CD4-positive, alpha-beta T cell treated with Interleukin-6 at 100 ng/mL for 8 hours (primary cell): ENCODE measurements at places on chromosomes 12 and 14.

- no peak for DNase-seq
Observed at GRCh38 chr12:50894241-50894640, 51.5 kb downstream of the TMPRSS12 start.

- DNase-seq, result no peak
Observed at GRCh38 chr12:116040402-116040801, 237.1 kb downstream of the MED13L start.

- DNase-seq, result no peak
Observed at GRCh38 chr14:48805315-48805714, 780.9 kb downstream of the RPS29 start.

DNA sequence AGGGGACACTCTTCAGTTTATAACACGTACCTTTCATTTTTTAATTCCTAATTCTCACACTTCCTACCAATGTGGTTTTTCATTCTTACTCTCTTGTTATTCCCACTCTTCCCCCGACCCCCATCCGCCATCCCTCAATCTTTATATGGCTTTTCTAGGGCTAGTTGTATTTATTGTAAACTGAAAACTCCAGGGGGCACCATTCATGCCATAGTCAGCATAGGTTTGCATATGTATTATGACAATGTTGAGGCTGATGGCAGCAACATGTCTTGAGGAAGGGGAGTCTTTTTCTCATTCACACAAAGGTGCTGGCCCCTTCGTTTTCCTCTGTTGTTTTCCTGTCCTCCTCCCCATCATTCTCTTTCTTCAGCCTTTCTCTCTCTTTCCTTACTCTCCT, 27.7 kb upstream of the LTA4H start:
- DNase-seq, result peak; percentile 36

DNA sequence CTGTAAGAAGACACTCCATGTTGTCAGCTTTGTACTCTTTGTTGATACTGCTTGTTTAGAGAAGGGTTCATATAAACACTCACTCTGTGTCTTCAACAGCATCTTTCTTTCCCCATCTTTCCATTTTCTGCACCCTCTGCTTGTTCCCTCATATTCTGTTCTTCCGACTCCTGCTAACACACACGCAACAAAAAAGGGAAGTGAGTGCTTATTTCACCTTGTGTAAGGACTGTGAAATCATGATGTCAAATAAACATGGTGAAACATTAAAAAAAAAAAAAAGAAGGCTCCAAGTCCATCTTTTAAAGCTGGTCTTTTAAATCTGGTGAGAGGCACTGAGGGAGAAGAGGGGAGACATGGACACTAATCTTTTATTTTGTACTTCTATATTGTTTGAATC, 145.4 kb downstream of the RPAP3 start:
- no peak for DNase-seq

GRCh38 chr12:65603438-65604351, 220.6 kb upstream of the HMGA2 start:
- no peak for DNase-seq

DNA sequence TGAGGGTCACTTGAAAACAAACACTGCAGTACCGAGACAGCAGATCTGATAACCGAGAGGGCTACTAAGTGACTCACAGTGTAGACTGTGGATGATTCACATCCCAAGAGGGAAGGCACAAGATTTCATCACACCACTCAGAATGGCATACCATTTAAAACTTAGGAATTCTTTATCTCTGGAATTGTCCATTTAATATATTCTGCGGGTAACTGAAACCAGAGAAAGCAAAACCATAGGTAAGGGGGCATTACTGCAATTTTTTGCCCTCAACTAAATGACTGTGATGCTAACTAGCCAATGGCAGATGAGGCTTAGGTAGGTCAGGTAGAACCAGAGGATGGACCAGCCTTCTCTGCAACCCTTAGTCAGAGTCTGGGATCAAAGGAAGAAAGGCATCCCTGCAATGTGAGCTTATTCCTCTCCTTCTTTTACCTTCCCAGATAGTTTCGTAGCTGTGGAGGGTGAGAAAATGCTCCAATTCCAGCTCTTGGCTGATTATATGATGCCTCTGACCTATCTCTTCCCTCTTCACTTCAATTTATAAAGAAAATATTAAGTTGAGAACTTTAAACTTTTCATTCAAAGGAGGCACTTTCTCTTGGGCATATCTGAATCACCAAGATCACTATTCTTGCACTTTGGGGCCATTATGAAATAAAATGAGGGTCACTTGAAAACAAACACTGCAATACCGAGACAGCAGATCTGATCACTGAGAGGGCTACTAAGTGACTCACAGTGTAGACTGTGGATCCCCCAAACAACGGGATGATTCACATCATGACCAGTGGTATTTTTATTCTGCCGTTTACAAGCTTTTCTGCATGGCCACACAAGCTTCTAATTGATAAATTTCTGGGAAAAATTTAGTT, 6.8 kb downstream of the ART4 start:
- no peak for DNase-seq

DNA sequence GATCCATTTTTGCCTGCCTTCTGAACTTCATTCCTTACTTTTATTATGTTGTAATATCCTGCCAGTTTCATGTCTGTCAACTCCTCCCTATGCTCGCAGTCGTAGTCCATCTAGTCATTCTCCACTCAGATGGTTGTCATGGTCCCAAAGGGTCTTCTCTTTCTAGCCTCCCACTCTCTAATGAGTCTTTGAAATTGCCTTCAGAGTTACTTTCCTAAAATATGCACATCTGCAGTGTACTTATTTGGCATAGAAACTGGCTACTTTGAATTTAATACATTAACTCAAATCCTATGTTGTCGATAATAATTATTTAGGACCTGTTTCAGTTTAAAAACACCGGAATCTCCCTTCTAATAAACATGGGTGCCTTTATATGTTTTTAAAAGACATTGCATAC, 101.0 kb downstream of the PDE3A start:
- DNase-seq, result no peak

DNA sequence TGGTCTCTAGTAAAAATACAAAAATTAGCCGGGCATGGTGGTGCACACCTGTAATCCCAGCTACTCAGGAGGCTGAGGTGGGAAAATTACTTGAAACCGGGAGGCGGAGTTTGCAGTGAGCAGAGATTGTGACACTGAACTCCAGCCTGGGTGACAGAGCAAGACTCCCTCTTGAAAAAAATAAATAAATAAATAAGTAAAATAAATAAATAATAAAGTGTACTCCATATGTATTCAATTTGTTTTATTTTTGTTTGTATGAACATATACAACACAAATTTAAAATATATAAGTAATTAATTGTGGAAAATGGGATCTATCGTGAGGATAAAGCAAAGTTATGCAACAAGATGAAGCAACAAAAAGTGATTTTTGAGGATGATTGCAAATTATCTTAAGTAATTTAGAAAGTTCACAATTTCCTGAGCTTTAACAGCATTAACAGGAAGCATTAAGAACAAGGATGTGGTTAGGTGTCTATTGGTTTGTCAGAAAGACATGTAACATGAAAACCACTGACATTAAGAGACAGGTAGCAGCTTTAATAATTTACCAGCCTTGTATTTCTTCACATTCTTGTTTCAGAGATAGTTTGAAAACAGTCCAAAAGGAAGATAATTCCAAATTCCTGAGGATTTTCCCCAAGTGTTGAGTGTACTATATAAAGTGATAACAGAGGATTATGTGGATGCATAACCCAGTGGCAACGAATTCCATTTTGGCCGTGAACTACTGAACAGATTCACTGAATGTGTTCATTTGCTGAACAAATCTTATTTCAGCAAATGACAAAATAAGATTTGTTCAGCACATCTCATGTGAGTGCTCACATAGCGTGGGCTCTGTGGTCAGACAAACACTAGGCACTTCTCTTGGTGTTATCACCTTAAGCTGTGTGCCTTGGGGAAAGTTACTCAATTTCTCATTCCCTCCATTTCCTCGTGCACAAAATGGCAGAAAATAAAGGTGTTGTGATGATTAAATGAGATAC, 68.6 kb upstream of the RESF1 start:
- DNase-seq, result peak; percentile 66

DNA sequence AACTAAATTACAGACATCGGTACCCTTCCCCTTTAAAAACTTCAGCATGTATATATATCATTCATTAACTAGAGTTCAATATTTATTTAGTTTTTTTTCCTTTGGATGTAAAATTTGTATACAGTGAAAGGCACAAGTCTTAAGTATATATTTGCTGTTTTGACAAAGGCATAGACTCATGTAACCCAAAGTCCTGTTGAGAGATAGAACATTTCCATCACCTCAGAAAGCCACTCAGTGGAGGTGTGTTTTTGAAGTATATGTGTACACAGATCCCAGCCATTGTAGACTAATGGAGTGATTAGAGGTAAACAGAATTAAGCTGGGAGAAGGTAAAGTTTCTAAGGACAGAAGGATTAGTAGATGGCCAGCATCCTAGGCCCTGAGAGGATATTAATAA, 15.4 kb downstream of the RDH12 start:
- DNase-seq, result no peak

DNA sequence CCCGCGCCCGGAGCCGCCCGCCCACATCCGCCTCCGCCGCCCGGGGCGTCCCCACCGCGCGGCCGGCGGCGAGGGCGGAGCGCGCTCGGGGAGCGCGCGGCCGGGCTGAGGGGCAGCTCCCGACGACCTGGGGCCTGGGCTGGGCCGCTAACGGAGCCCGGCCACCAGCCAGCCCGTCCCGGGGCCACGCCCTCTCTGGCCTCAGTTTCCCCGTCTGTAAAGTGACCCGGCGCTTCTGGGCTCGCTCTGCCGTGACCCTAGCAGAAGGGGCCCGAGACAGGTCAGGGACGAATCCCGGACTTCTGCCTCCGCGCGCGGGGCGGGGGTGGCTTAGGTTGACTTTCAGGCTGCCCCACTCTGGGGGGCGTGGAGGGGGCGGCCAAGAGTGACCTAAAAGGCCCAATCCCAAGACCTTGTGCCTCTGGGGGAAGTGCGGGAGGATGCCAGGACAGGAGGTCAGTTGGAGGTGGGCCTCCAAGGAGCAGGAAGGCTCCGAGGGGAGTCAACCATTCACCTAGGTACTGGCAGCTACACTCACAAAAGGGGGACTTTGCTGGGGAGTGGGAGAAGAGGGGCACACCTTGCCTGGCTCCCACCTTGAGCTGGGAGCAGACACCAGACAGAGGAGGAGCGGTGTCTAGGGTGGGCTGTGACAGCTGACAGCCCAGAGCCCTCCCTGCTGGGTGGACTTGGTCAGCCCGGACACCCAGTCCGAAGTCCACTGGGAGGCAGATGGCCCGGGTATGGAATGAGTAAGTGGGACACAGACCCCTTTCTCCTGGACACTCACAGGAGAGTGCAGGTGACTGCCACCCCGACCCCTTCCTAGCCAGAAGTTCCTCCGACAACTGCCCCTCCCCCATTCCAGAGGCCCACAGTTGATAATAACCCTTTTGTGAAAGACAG, 486 bp upstream of the AKT1 start:
- DNase-seq, result peak; percentile 57

DNA sequence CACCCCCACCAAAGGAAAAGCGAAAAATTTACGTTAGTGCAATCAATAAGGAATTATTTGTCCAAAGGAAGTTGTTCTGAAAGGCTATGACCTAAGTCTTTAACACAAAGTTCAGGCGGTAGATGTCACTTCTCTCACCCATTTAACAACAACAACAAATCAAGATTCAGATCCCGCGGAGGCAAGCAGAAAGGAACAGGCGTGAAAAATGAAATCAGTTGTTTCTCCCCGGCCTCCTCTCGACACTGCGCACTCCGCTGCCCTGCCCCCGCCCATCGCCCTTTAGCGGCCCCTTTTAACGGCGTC, 1.4 kb downstream of the DENND5B start:
- DNase-seq, result no peak

DNA sequence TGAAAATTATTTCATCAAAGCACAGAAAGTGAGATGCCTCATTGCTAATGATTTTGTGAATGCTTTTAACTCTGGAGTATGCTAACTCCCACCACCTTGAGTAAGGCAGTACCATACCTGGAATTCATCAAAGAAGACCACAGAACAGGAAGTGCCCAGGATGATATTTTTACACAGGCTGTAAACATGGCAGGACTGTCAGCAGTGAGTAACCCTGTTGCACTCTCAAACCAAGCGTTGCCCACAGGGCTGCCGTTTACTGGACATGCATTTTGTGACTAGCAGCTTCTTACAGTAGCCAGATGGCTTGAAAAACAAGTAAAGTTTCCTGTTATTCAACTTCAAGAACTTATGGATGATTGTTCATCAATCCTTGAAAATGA, 42.4 kb downstream of the RALGAPA1 start:
- peak; percentile 8 for DNase-seq

DNA sequence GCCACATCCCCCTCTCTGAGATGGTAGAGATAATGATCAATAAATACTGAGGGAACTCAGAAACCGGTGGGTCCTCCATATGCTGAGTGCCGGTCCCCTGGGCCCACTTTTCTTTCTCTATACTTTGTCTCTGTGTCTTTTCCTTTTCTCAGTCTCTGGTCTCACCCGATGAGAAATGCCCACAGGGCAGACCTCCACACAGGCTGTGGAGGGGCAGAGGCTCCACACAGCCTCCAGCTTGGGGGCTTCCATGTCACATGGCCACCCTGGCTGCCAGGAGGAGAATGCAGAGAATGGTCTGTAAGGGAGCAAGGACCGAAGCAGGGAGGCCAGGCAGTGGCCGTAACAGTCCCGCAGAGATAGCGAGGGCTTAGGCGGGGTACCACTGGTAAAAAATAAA, 105.9 kb downstream of the NTF3 start:
- no peak for DNase-seq

GRCh38 chr12:72491426-72491825, 219.3 kb downstream of the TRHDE start:
- DNase-seq, result no peak

DNA sequence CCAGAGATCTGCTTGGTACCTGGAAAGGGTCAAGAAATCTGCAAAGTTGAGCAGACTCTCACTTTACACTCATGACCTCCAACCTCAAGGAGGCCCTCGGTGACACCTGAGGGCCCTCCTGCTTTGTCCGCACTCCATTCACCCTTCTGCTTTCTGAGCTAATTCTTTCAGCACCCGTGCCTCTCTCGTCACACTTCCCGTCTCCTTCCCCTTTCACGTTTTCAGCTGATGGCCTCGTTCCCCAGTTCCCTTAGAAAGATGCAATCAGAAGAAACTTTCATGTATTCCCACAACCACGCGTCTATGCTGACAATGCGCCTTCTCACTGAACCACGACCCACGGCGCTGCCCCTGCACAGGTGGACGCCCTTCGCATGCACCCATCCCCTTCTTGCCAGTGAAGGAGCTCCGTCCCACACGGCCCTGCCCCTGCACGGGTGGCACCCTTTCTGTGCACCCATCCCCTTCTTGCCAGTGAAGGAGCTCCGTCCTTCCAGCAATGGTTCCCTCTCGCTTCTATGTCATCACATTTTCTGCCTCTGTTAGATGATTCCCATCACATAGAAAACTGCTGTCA, 340.1 kb upstream of the FKBP4 start:
- no peak for DNase-seq
